NCI-H69 (cell line): ENCODE measurements at places on chromosomes 5 and 9.
A peak's percentile ranks its signal among the peaks of the same experiment; 100 is the strongest.

DNA sequence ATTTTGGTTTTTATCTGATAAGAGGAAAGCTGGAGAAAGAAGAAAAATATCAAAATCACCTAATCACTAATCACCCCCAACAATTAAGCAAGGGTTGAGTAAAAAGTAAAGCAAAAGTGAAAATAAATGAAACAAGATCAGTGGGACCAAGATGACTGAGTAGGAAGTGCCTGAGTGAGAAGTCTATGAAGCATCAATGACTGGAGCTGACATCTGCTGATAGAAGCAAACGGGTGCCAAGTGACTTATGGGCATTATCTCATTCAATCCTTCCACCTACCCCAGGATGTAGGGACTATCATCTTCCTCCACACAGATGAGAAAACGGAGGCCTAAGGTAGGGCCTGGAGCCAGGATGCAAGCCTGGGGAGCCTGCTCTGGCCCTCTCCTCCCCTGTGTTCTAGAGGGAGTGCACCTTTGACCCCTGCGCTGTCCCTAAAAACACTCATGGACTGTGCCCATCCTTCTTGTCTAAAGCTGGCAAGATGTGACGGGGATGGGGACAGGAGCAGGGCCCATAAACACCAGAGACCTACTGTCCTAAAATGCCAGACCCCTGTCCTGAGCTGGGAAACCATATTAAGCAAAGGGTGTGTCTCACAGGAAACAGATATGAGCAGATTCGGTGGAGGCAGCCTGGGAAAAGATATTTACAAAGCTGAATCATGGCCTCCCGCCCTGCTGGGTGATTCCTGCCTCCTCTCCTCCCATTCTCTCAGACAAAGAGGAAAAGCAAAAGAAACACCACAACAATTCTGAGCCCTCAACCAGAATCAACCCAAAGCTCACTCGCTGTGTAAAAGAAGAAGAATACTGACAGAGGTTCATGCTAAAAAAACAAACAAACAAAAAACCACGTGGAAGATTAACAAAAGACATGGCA lies 116.0 kb downstream of the AUH start:
- peak; percentile 51 for DNase-seq

DNA sequence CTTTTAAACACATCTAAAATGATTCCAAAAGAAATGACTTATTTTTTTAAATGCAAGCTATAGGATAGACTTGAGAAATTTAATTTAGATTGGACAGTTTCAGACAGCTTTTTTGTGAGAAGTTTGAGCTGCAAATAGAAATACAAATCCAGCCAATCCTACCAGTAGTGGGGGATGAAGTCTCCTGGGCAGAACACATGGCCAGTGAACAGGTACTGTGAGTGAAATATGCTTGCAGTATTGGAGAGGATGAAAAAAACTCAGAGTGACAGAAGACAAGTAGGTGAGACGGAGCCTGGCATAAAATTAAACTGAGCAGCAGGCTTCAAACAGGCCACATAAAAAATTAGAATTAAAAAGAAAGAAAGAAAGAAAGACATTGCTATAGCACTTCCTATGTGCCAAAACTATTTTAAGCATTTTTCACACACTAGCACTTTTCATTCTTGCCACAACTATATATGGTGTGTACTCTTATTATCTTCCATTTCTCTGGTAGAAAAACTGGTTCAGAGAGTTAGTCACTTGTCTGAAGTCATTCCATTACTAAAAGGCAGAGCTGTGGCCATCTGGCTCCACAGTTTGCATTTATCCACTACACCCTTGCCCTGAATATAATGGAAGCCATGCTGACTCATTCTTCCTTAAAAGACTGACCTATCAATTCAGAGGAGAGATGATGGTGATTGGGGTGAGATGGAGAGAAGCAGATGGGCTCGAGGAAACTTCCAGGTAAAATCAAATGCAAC lies 310.2 kb upstream of the CTNND2 start:
- no peak for DNase-seq

- DNase-seq, result no peak
These were observed 57.2 kb downstream of the ITGA1 start for GRCh38 chr5:52844885-52845284.

DNA sequence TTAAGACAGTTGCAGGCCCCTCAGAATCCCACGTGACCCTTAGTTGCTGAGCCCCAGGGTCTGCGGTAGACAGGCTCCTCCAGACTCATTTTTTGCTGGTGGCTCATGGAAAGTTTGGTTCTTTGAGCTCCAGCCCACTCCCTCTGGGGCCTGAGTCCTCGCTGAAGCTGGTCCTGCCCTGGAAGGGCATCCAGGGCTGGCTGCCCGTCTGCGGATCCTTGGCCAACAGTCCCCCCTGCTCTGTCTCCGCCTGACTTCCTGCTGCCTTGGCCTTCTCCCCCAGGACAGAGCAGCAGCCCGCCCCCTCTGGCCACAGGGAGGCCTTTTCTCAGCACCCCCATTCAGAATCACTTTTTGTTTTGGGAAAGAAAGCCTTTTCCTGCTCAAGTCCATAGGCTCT lies 24.4 kb downstream of the SLC6A7 start:
- no peak for DNase-seq

- peak; percentile 77 for DNase-seq
These were observed 24.3 kb upstream of the PRRC1 start for GRCh38 chr5:127492854-127493738.

- no peak for DNase-seq
These were observed 146.2 kb upstream of the RASA1 start for GRCh38 chr5:87121304-87122150.
